Fibroblast of skin of right quadriceps (primary cell): ENCODE measurements at places on chromosomes 1 and 21.
A peak's percentile ranks its signal among the peaks of the same experiment; 100 is the strongest.

GRCh38 chr1:194028002-194028401 is 841.6 kb upstream of the B3GALT2 start:
- DNase-seq = no peak

DNA sequence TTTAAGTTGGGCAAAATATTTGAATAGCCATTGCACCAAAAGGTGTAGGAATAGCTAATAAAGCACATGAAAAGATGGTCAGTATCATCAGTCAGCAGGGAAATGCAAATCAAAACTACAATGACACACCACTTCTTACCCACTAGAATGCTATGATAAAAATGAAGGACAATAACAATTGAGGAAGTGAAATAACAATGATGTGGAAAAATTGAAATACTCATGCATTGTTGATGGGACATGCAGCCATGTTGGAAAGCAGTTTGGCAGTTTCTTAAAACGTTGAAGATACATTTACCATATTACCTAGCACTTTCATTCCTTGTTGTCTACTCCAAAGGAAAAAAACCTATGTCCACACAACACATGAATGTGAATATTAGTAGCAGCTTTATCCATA is 28.4 kb downstream of the HSD3B1 start:
- DNase-seq = no peak

DNA sequence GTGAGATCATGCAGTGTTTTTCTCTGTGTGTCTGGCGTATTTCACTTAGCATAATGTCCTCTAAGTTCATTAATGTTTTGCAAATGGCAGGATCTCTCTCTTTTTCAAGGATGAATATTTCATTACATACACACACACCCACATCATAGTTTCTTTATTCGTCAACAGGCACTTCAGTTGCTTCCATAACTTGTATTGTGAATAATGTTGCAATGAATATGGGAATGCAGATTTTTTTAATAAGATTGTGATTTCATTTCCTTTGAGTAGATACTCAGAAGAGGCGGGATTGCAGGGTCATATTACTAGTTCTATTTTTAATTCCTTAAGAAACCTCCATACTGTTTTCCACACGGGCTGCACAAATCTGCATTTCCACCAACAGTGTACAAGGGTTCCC is 134.0 kb downstream of the CLEC20A start:
- DNase-seq = peak; percentile 78

GRCh38 chr1:116107371-116107770 is 3.8 kb upstream of the MAB21L3 start:
- peak; percentile 23 for DNase-seq

DNA sequence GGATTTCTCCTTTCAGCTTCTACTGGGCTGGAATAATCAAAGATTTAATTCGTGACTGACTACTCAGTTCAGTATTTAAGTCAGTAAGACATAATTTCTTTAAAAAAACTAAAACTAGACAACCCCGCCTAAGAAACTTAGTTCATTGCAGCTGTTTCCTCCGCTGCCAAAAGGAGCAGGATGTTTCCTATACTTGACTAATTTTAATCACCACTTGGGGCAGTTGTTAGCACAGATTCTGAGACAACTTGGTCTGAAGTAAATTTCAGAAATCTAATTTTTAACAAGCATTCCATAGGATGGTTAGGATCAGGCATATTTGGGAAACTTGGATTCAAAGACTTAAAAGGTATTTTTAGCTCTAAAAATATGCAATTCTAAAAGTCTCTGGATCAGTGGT is 34.0 kb downstream of the EPRS1 start:
- no peak for DNase-seq

DNA sequence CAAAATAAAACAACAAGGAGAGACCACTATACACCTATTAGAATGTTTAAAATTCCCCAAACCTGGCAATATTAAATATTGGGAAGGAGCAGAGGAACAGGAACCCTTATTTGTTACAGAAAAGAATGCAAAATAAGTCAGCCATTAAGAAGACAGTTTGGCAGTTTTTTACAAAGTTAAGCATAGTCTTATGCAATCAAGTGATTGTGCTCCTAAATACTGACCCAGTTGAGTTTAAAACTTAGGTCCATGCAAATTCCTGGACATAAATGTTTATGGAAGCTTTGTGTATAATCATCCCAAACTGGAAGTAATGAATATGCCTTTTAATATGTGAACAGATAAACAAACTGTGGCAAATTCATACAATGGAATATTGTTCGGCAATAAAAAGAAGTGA is 72.9 kb upstream of the RGS4 start:
- DNase-seq = no peak

DNA sequence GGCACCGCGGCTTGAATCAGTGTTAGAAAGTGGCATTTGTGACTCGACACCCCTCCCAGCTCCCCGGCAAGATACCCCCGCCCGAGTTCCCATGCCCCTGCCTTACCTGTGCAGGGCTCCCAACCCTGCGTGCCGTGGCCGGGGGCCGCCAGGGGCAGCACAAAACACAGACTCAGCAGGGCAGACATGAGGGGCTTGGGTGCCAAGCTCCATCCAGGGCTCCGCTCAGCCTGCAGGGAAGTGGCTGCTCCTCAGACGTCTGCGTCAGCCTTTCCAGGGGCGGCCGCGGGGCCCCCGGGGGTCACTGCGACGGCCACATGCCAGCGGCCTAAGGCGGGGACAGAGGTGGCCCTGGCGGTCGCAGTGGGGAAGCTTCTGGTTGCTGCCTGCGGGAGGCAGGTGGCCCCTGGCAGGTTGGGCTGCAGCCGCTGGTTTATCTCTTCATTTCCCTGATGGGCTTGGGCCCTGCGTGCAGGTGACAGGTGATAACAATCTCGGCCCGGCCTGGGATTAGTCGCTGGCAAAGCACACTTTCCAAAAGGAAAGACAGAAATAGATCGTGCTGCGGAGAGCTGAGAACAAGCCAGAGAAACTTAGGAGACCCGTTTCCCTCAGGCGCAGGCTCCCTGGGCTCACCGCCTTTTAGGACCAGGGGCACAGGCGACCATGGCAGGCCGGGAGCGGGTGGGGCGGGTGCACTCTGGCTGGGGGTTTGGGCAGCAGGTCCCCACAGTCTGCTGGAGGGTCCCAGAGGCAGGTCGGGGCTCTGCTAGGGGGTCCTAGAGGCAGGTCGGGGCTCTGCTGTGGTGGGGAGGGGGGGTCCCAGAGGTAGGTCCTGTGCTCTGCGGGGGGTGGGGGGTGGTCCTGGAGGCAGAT is at the start of gene TSPEAR:
TSS of gene TSPEAR (minus strand) at position 246 of the 876 bp plus-strand sequence. CDS start at position 188, 58 bp downstream.
- no peak for DNase-seq

GRCh38 chr1:109959974-109960744 is 24.4 kb upstream of the AHCYL1 start:
- peak; percentile 86 for DNase-seq

- DNase-seq = no peak
These were observed 130.1 kb downstream of the DMRTB1 start for GRCh38 chr1:53589043-53589887.
